ENCODE measurements at places on chromosomes 16 and 17. TPM values are rescaled to one million over a fixed set of nuclear protein-coding genes. Genes with fewer than 3 reads are reported as not detected.
A peak's percentile ranks its signal among the peaks of the same experiment; 100 is the strongest.

DNA sequence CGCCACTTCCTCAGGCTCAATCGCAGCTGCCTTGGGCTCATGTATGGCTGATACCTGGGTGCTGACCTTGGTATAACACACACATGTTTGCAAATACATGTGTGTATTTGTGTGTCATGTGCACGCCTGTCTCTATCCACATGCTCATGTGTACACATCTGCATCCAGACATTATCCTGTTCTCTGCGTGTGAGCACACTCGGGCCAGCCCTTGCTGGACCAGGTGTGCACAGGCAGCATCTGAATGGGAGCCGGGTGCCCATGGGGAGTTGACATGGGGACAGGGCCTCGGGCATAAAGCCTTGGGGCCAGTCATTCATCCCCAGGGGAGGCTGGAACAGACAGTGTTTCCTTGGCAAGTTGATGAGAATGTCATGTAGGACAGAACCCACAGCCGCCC is 29.1 kb upstream of the CRHR1 start:
- DNase-seq, result no peak

DNA sequence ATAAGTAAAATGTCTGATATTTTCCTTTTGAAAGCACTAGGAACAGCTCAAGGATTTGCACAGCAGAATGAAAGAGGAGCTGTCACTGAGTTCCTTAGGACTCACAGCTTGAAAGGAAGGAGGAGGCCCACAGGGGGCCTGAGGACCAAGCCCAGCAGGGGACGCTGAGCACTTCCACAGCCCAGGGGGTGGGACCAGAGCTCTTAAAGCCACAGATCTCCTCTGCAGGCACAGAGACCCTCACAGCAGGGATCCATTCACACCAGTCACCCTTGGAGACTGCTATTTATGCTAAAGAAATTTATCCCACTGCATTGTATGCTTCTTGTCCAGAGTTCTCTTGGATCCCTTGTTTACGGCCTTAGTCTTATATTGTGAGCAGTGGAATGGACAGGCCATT is 253.3 kb downstream of the STX8 start:
- DNase-seq, result no peak

DNA sequence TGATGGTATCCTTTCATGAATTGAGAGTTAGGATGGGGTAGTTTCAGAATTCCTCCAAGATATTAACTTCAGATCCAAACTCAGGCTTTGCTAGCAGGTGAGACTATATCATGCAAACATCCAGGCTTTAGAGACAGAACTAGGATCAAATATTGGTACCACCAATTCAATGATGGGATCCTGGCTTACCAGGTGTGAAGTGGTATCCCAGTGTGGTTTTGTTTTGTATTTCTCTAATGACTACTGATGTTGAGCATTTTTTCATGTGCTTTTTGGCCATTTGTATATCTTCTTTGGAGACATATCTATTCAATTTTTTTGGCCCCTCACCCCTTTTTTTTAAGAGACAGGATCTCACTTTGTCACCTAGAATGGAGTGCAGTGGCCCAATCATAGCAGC is 57.0 kb downstream of the TOM1L2 start:
- DNase-seq, result no peak

DNA sequence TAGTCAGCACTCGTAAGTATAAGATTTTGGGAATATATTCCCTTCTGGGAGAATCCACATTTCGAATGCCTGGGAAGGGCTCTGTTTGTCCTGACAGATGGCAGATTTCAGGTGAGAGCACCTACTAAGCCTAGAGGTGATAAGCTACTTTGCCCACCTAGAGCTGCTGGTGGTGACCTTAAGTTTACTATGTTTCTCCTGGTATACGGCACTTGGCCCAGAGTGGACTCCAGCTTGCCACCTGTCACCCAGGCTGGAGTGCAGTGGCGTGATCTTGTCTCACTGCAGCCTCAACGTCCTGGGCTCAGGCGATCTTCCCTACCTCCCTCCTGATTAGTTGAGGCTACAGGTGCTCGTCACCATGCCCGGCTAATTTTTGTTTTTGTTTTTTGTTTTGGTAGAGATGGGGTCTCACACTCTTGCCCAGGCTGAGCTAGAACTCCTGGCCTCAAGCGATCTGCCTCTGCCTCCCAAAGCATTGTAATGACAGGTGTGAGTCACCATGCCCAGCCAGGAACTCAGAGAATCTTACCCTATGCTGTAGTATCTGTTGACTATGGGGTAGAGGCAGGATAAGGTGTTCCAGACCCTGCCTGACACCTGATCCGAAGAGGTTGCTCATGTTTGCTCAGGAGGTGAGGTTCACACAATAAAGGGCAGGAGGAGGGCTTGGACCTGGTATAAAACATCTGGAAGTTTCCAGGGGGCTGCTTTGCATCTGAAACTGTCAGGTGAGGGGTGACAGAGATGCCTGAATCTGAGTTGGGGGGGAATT is at the start of gene ZG16:
TSS of gene ZG16 (plus strand) at position 681 of the 775 bp plus-strand sequence. CDS start 1,011 bp downstream, outside the sequence.
- DNase-seq, result no peak

DNA sequence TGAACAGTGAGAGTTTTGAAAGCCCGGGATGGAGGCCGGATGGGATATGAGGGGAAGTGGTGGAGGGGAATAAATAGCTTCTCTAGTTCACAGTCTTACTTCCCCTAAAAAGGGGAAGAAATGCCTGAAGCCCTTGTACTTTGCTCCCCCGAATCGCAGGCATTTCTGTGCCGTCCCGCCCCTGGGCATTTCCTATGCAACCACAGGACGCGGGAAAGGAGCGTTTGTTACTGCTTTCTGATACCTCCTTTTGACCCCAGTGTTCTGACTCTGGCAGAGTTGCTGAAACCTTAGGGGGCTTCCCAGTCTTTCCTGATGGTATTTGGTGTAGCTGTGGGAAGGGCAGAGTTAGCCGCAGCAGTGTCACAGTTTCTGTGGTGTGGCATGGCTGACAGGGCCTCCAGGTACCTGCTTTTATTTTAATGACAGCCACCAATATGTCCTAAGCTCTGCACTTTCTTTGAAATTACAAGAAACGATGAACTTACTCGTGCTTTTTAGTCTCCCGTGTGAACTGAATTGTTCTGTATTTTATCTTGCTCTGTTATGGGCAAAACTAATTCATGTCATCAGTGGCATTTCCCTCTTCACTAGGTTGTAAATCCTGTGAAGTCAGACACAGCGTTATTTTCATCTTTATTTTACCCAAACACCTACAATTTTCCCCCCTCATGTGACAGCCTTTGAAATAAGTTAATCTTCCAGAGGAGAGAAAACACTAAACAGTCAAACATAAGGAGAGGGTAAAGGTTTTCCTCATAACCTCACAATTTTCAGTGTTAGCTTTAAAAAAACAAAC is 27.1 kb downstream of the USP10 start:
- DNase-seq, result no peak

GRCh38 chr16:8355675-8356074 is 234.6 kb downstream of the TMEM114 start:
- no peak for DNase-seq

DNA sequence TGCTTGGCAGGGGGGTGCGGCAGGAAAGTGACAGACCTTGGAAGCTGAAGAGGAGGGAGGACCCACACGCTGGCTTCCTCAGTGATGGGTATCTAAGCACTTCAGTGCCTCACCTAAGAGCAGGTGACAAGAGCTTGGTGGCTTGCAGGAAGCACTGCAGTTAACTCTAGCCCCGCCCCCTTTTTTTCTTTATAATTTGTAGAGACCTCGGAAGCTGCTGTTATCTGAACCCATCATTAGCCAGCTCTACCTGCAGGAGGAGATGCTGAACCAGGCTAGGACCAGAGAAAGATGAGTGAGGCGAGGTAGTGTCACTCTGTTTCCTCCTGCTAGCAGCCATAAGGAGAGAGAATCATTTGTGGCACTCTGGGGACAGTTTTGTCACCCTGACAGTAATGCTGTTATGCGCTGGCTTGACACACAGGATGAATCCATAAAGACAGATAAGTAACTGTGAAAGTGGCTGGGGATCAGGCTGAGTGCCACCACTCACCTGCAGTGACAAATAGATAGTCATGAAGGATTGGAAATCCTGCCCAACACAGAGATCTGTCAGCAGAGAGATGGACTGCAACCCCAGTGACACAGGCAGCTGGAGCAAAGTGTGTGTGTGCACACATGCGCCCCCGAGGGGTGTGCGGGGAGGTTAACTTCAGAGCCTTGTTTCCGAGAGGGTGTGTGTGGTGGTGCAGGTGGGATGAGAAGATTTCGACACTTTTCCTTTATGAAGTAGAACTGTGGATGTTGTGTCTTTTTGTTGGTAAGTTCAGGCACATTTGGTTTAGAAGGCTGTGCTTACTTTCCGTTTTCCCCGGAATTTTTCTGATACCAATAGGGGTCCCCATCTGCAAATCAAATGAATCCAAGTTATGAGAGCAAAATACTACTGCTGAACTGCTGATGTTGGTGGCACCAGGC is 224.0 kb downstream of the IRX3 start:
- no peak for DNase-seq

DNA sequence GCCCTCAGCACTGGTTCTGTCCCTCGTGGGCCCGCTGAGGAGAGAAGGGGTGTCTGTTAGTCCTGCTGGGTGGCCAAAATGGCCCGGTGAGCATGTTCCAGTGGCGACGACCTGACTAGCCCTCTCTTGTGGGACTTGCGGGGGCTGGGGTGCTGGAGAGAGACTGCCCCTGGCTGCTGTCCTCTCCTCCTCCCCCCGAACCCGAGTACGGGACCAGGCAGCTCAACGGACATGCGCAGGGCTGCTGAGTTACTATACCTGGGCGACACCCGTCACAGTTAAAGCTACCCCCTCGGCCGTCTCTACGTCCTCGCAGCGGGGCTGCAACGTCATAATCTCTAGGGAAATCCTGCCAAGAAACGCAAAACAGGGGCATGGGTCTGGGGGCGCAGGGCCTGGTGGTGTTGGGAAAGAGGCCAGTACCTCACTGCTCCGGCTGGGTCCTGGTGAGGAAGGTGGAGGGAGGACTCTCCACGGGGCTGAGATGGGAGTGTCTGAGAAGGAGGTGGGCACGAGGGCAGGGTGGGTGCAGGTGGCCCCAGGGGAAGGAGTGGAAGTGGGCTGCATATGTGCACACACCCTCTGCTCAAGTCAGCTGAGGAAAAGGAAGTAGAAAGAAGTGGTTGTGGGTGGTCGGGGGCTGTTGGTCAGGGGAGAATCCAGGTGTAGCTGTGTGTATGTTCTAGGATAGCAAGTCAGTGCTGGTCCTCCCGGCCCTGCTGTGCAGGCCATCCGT is 13.4 kb downstream of the FLOT2 start:
- no peak for DNase-seq

DNA sequence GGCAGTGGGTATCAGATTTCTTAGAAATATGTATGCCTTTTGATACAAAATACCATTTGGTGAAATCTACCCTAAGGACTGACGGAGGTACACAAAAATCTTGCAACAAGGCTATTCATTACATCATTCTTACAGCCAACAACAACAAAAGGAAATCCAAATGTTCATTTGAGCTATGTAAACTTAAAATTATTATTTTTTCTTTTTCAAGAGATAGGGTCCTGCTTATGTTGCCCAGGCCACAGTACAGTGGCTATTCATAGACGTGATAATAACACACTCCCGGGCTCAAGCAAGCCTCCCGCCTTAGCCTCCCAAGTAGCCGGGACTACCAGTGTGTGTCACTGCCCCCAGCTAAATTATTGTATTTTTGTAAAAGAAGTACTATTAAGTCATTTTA is 9.0 kb downstream of the SRR start:
- DNase-seq, result no peak

DNA sequence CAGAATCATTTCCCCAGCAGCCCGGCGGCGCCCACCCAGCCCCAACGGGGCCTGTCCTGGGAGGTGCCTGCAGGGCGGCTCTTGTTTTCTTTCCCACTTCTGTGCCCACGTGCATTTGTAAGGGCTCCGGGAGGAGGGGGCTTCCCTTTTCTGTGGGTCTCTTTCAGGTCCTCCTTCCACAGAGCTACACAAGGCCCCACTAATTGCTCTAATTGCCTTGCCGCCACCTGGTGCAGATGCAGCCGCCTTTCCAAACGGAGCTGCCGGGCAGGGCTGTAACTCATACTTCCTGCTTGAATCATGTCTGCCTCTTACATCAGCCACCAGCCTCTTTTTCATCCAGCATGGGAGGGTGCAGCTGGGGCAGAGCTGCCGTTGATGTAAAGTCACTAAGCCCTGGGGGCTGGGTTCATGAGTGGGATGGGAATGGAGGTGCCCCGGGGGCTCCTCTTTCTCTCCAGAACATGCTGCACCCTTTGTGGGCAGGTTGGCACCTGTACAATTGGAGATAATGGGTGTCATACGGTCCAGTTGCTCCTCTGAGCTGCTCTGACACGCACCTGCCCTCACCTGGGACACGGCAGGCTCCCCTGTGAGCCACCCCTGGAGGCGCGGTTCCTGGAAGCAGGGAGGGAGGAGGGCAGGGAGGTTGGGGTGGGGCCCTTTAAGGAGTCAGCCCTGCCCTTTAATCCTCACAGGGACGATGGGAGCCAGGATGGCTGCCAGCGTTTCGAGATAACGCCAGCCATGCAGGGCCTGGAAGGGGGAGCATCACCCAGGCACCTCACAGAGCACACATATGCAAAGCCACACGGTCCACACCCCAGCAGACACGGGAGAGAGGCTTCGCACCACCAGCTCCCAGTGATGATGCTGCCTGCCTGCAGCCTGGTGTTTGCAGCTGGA is 41.1 kb upstream of the KLHDC4 start:
- peak; percentile 71 for DNase-seq

DNA sequence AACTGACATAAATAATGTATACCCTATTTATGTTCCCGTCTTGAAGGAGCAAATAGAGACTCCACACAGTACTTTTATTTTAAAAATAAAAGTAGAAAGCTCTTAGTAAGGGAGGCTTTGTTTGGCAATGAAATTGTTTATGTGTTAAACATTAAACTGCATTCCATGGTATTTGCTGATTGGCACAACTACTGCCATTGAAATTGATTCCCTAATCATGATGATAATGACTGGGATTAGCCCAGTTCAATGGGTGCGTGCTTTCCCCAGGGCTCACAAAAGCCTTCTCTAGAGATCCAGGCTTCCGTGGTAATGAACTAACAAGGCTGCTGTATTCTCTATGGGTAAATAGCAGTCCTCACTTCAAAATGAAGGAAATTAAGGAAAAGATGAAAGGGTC is 67.5 kb downstream of the GPRC5B start:
- DNase-seq, result no peak

CHRNE gene
- 1.2 TPM for total RNA-seq

ST6GALNAC1 gene
- total RNA-seq, result 11.3 TPM

TNS4 gene
- 53.1 TPM for total RNA-seq

Data from ureter (tissue), 1 donor.